Tongue (tissue), 3 donors: ENCODE measurements at places on chromosomes 11 and 22. TPM values are rescaled to one million over a fixed set of nuclear protein-coding genes. Genes with fewer than 3 reads are reported as not detected.

- no peak for DNase-seq
Observed at GRCh38 chr11:35248558-35249323, 109.8 kb downstream of the CD44 start.

DNA sequence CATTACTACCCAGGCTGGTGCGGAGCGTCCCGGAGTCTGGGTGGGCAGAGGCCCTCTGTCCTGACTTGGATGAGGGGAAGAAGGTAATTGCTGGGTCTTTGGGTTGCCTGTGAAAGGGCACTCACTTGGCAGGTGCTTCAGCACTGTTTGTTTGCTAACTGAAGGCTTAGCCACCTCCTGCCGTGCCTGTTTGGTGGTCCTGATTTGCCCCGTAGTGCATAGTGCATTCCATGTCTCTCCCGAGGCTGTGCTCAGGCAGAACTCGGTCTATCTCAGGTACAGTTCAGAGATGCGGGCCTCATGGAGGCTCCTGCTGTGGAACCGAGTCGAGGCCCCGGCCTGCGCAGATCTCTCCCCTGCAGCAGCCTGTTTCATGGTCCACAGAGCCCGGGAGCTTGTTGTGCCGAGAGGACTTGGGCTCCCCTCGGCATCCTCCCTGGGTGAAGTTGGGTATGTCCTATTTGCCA, 146.2 kb downstream of the TBC1D22A start:
- no peak for DNase-seq

DNA sequence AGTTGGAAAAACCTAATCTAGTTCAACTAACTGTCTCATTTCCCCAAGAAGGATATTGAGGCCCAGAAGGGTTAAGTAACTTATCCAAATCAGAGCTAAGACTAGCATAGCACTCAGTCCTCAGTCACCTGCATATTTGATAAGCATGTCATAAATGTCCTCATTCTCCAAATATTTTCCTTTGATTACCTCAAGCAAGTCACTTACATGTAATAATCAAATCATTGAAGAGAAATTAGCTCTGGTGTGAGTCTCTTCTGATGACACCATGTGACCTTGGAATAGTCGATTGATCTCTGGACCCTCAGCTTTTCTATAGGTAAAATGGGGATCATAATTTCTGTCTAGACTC, 48.8 kb upstream of the PICALM start:
- no peak for DNase-seq

GRCh38 chr11:134223121-134223520, 646 bp downstream of the NCAPD3 start:
- no peak for DNase-seq

DNA sequence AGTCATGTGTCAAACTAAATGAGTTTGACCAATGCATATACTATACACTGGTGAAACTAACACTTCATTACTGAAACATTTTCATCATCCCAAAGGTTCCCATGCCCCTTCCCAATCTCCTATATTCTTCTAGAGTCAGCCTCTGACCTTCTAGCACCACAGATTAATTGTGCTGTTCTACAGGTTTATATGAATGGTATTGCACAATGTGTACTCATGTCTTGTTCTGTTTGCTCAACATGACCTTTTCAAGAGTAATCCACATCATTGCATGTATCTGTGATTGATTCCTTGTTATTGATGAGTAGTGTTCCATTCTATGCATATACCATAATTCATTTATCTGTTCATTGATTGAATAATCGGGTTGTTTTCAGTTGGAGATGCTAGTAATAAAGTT, 7.5 kb upstream of the OR8G1 start:
- no peak for DNase-seq

- DNase-seq = peak; percentile 37
Observed at GRCh38 chr11:131671734-131672133, 301.3 kb downstream of the NTM start.

GRCh38 chr22:29499852-29500251, 19.8 kb downstream of the NEFH start:
- no peak for DNase-seq

DNA sequence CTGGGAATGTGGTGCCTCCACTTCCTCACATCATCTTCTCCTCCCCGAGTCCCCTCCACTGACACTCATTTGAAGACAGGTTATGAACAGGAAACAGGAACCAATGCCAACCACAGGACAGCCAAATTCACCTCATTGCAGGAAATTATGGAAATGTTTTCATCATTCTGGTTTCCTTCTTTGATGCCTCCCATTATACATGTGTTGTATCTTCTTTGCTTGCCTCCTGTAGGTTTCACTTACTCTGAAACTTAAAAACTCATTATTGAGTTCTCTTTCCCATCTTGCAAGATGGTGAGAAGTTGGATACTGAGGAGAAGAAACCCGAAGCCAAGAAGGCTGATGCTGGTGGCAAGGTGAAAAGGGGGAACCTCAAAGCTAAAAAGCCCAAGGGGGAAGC, 108.5 kb downstream of the PHF21B start:
- no peak for DNase-seq

GRCh38 chr22:46085828-46086576, 64.3 kb upstream of the PPARA start:
- peak; percentile 59 for DNase-seq

GRCh38 chr11:92738276-92738675, 231.2 kb upstream of the MTNR1B start:
- no peak for DNase-seq

- peak; percentile 31 for DNase-seq
Observed at GRCh38 chr11:124842305-124842704, 22.9 kb upstream of the ROBO3 start.

DNA sequence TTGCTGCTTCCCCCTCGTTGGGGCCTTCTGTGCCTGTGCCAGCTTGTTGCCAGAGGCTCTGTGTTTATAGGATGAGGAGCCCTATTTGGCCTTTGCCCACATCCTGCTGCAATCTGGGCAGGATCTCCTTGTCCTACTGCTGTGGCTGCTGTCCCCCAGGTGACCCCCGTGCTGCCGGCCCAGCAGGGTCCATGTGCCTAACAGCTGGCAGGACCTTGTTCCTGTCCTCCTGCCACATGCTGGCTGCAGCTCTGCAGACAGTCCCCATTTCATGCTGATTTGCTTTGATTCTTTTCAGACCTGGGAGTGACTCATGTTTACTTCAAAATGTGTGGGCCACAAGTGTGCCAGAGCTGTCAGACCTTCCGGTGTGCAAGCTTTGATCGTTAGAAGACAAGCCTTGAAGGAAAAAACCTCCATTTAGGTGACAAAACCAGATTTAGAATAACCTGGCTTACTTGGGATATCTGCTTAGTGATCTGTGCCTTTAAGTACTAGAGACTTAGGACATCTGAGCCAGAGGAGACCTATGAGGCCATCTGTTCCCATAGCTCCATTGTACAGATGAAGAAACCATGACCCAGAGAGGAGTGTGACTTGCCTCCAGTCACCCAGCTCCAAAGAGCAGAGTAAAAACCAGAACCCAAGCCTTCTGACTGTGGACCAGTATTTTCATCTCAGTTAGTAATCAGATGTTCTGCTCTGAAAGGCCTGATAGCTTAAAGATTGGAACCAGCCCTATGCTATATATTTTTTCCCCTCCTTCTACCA, 11.1 kb downstream of the NAV2 start:
- peak; percentile 58 for DNase-seq

DNA sequence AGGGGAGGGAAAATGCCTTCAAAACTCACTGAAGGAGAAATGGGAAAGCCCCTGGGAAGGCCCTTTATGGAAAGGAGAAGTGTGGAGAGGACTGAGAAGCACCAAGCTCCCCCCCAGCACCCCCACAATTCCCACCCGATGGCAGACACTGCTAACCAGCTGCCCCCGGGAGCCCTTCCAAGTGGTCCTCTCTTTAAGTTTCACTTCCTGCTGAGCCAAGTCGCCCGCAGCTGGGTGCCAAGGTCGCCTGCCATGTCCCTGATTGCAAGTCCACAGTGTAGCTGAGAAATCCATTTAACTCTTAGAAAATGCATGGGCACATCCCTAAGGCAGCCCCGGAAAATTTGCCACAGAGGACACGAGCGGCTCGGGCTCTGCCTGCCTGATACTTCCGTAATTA, 68.2 kb downstream of the GALNT18 start:
- DNase-seq = peak; percentile 17

DNA sequence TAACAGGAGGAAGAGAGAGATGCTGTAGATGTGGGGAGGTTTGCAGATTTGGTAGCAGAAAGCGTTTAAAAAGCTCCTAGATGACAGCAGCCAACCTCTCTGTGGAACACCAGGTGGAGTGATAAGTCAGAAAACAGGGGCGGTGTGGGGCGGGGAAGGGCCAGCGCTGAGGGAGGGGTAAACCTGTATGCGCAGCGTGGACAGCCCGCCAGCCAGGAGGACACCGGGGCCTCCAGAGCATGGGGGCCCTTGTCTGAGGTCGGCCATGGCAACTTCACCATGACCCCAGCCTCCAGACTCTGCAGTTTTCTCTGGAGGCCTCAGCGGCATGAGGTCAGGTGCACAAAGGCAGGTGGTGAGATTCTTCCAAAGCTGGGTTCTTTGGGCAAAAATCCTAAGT, 423.7 kb downstream of the BRD1 start:
- DNase-seq = no peak

GRCh38 chr11:117888139-117888566, 11.7 kb upstream of the FXYD6 start:
- DNase-seq = no peak

- DNase-seq = no peak
Observed at GRCh38 chr22:48316257-48317250, 1511.1 kb downstream of the BRD1 start.

- DNase-seq = no peak
Observed at GRCh38 chr22:42297778-42298177, 27.3 kb upstream of the TCF20 start.

DNA sequence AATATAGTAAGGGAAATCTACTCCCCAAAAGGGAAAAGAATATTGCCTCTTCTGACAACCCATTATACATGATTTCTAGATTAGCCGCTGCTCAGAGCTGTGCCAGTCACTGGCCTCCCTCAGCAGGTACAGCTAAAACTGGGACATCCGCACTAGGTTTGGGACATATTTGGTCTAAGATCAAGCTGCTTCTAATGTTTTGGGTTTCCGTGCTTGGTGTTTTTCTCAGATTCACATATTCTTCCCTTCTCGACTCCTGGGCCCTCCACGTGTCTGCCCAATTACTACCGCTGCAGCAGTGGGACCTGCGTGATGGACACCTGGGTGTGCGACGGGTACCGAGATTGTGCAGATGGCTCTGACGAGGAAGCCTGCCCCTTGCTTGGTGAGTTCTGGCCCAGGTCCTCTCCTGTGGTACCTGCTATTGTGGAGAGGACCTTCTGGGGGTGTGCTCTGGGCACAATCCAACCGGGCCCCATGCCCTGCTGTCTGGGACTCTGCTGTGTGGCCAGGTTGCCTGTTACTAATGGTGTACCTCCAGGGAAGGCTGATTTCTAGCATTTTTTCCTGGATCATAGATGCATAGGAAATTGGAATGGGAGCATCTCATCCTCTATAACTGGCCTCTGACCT, 138.1 kb upstream of the SORL1-AS1 start:
- DNase-seq = no peak

- DNase-seq = no peak
Observed at GRCh38 chr11:109048098-109048497, 373.9 kb upstream of the C11orf87 start.

DNA sequence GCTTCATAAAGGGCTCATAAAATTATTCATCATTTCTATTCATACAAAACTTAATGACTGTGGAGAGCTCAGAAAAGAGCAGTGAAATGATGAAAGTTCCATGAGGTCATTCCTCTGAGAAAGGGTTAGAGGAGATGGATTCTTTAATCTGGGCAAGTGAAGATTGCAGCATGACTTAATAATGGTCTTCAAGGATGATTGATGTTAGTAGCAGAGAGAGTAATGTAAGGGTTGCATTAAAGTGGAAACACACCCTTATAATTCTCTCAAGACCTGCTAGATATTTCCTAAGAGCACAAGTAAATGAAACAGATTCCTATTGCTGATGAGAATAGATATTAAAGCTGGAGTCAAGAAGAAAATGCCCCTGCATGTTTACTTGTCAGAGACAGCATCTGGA, 711.6 kb upstream of the ANO5 start:
- DNase-seq = no peak

DNA sequence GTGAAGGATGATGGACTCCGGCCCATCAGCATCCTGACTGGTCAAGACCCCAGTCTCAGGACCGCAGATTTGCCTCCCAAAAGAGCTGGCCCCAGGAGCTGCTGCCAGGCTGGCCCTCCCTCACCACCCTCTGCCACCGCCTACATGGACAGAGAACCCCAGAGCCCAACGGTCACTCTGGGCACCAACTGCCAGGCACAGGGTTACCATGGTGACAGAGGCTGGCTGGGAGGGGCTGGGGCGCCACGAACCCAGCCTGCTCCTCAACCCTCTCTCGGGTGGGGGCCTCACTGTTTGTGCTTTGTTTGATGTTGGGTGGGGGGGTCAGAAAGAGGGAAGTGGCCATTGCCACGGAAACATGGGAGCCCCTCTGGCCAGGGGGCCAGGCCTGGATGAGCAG, 55.8 kb downstream of the ELFN2 start:
- no peak for DNase-seq

- DNase-seq = no peak
Observed at GRCh38 chr22:43100225-43100624, 10.3 kb upstream of the BIK start.

DNA sequence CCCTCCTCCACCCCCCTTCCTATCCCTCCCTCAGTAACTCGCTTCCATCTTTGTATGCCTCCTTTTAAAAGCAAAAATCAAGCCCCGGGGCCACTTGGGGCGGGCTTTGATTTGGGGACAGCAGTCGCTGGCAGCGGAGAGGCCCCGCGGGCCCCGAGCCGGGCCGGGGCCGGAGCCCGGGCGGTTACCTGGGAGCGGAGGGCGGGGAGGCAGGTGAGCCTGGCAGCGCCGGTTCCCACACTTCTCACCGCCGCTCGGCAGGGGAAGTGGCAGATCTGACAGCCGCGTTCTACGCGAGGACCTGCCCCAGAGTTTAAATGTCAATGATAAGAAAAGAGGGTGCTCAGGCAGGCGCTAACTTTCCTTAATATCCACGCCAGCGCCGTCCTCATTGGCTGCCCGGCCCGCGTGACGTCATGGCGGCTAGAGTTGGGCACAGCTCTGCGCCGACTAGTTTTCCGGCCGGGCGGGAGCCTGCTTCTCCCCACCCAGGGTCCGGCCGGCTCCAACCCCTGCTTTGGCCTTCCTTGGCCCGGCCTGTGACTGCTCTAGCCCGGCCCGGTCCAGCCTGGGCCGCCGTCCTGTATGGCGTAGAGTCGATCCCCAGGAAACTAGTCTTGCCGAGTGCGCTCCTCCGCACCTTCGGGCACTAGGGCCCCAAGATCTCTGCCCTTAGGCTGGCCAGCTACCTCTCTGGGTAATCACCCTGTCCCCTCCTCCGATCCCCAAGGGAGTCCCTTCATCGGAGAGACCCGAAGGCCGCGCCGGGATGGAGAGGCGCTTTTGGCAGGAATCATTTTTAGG, 6.7 kb upstream of the PAX6 start:
- DNase-seq = no peak

- DNase-seq = peak; percentile 85
Observed at GRCh38 chr11:14054116-14055107, 91.9 kb downstream of the SPON1 start.

- DNase-seq = no peak
Observed at GRCh38 chr11:61854966-61855714, 27.0 kb downstream of the FADS2 start.

The VSIG10L2 gene
- total RNA-seq = not detected

The FJX1 gene
- total RNA-seq = 9.2 TPM

The PATE4 gene
- total RNA-seq = not detected

The BTG4 gene
- total RNA-seq = 3.0 TPM

The PGA5 gene
- not detected for total RNA-seq

The GAL3ST1 gene
- total RNA-seq = 5.3 TPM

The C22orf42 gene
- not detected for total RNA-seq
